ENCODE measurements at places on chromosomes 16 and 17.

DNA sequence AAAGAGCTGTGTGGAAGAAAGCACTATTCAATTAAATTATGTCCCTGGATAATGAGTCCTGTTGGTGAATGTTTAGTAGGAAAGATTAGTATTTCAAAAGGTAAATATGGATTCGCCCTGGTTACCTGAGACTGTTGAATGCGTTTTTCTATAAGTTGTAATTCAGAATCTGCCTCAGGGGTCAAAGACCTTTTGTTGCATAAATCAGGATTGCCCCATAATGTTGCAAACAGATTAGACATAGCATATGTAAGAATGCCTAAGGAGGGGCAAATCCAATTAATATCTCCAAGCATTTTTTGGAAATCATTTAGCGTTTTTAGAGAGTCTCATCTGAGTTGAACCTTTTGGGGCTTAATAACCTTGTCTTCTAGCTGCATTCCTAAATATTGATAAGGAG lies 70.1 kb upstream of the ARL4D start:
- no peak for DNase-seq

- DNase-seq, result no peak
Observed at GRCh38 chr17:11779892-11780291, 181.6 kb downstream of the DNAH9 start.

GRCh38 chr16:57689762-57690558 lies 4.6 kb upstream of the DRC7 start:
- no peak for DNase-seq

DNA sequence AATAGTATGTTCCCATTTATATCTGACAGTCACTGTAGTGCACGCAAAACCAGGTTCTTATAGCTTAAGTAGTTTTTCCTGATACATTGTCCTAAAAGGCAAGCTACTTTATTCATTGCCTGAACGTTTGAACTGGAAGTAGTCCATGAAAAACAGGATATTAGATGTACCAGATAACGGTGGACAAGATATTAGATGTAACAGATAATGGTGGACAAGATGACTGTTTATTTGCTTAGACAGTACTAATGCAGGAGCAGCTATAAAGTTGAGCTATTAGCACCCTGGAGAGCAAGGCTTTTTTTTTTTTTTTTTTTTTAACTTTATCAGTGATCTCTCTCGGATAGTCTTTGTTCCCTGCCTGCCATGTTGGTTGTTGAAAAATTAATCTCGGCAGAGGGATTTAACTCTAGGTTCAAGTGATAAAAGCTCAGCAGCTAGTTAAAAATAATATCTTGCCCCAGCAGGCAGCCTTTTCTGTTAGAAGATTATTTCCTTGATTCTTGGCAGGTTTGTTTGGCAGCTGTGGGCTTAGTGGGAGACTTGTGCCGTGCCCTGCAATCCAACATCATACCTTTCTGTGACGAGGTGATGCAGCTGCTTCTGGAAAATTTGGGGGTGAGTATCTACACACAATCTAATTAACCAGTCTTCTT lies 17.3 kb upstream of the TBKBP1 start:
- DNase-seq, result no peak

GRCh38 chr17:7384489-7385081 lies 3.7 kb downstream of the TNK1 start:
- DNase-seq, result no peak

DNA sequence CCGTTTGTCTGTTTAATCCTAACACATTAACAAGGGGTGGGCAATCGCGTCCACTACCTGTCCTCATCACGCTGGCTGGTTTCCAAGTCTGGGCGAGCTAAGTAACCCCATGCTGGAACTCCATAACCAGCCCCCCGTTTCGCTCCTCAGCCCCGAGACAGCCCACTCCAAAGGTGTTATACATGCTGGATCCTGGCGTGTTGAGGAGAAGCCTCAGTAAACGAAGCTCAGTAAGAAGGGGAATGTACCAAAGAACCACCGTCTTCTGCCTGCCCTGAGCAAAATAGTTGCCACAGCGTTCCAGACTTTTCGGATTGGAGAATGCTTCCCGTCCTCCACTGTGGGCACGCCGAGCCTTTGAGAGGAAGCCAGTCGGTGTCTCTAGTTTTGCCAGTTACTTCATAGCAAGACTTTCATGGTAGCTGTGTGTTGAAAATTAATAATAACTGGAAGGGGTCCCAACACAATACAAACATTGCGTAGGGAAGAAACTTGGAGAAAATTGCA lies 16.1 kb upstream of the C17orf78 start:
- no peak for DNase-seq

DNA sequence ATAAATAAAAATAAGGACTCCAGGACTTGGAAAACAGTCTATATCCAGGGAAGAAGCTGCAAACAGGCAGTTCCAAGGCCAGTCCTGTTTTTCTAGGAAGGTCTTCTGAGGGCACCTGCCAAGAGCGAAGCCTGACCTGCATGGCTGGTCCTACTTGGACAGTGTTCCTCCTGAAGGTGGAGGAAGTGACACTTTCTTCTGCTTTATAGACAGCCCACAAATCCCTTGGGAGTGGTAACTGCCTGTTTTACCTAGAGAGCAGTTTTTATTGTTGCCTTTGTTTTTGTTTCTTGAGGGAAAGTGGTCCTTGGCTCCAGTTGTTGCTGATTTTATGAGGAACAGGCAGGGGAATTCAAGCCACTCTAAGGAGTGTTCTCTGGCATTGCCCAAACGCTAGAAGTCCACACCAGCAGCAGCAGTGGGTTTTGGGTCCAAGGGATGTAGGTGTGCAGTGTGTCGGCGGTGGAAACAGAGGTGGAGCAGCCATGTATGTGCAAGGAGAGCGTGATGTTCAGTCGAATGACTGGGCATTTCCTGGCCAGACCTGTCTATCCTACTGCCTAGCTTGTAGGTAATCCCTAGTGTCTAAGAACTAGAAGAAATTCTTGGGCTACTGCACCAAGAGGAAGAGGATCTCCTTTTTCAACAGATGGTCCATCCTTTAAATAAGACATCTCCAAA lies 35.3 kb downstream of the LDHD start:
- DNase-seq, result no peak

DNA sequence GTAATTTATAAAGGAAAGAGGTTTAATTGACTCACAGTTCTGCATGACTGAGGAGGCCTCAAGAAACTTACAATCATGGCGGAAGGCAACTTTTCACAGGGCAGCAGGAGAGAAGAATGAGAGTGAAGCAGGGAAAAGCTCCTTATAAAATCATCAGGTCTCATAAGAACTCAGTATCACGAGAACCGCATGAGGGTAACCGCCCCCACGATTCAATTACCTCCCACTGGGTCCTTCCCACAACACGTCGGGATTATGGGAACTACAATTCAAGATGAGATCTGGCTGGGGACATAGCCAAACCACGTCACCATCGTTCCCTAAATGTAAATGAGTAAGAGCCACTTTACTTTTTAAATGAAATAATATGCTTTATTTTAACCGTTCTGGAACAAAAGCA lies 89.9 kb upstream of the NACA2 start:
- no peak for DNase-seq

GRCh38 chr16:85134789-85135142 lies 22.5 kb upstream of the CIBAR2 start:
- no peak for DNase-seq

GRCh38 chr17:65514541-65514940 lies 46.9 kb downstream of the AXIN2 start:
- no peak for DNase-seq

GRCh38 chr17:81564778-81565177 lies 12.6 kb upstream of the FAAP100 start:
- DNase-seq, result no peak

Data from sciatic nerve (tissue), 2 donors.